Progenitor cell of endocrine pancreas (in vitro differentiated cells): ENCODE measurements at places on chromosomes 5 and 9.

DNA sequence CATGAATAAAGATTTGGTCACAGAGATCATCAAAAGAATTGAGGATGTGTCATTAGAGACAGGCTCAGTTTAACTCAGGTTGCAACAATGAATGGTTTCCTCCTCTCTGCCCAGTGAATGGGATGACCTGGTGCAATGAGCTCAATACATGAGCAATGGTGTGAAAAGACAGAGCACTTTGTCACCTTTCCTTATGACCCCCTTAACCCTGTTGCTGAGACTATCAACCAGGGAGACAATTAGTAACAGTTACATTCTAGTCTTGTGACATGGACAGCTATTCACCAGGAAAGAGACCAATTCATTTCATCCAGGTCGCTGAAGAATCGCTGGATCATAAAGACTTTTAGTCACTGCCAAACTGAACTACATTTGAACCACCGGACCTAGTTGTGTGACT lies 19.9 kb upstream of the CDH6 start:
- no peak for DNase-seq

GRCh38 chr9:19623941-19624340 lies 164.9 kb downstream of the SLC24A2 start:
- no peak for DNase-seq

DNA sequence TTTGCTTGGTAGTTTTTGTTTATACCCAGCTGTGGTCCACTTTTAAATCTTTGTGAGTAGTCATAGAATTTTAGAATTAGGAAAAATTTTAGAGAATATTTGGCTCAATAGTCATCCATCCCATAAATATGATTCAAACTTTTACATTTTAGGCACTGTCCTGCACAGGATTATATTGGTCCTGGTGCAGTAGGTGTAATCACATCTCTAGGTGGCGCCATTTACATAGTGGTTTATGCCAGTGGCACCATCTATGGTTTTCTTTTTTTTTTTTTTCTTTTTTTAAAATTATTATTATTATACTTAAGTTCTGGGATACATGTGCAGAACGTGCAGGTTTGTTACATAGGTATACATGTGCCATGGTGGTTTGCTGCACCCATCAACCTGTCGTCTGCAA lies 260.7 kb upstream of the KCNN2 start:
- DNase-seq, result no peak

DNA sequence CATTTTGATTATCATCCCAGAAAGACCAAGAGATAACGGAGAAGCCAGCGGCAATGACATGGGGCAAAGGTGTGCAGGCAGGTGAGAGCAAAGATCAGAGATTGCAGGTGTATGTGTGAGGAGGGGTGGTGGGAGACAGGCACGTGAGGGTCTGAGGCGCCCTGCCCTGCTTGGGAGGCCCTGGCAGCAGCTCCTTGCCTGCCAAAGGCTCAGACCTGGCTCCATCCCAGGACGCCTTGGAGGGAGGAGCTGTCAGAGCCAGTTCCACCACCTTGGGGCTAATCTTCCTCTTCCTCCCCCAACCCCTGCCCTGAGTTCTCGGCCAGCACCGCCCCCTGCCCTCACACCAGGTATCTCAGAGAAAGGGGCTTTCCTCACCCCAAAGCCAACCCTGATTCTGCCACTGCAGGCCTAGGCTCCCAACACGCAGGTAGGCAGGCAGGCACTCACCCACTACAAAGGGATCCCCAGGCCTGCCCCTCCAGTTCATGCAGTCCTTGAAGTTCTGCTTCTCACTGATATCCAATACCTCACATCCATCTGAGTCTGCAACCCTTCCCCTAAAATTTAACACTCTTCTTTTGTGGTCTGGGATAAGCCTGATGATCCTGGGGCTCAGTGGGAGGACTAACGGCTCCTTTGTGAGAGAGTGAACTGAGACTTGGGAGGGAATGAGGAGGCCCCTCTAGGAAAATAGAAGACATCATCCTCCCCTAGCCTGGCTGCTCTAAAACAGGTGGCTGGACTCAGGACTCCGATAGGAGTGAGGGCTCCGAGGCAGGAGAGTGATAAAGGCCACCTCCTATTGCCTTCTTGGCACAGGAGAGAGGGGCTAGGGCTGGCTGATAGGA lies 1.8 kb downstream of the AQP3 start:
- no peak for DNase-seq

DNA sequence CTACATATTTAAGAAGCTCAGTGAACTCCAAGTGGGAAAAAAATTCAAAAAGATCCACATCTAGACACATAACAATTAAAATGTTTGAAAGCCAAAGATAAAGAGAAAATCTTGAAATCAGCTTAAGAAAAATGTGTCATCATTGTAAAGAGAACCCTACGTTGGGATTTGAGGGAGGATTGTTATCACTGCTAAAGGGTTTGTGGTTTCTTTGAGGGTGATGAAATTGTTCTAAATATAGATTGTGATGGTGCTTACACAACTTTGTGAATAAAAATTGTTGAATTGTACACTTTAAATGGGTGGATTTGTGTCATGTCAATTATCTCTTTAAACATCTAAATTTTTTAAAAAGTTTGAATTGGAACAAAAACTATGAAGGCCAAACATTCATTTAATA lies 92.2 kb upstream of the ADAMTS19 start:
- DNase-seq, result no peak

- DNase-seq, result no peak
Measured at GRCh38 chr9:100104314-100104713, 5.3 kb downstream of the INVS start.
